ENCODE measurements at places on chromosomes 2 and 18.

DNA sequence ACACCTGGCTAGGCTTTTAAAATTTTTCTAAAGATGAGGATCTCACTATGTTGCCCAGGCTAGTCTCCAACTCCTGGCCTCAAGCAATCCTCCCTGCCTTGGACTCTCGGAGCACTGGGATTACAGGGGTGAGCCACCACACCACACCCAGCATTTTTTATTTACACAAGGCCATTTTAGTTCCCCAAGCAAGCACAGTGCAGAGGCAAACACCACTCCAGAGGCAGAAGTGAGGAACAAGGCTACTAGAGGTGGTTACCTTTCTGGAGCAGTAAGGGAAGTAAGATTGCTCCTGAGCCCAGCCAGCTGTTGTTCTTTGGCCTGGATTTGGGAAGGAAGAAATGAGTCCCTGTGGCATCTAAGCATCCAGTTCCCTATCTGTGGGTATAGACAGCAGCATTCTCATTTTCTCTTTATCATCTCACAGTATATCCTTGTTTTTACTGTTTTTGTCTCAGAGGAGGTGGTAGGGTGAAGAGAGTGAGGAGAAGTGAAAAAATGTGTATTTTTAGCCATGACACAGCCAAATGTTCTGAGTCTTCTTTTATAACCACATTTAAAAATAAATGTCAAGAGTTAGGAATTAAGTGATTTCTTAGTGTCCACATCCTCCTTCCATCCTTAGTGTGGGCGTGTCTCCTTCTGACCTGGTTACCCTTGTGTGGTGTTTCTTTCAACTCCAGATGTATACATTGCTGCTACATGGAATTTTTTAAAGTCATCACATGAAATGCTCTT is 10.5 kb upstream of the TTC39C start:
- DNase-seq = no peak

- no peak for DNase-seq
Observed at GRCh38 chr2:75607400-75607798, 39.2 kb upstream of the MRPL19 start.

- DNase-seq = peak; percentile 19
Observed at GRCh38 chr18:5759194-5759593, 136.1 kb downstream of the TMEM200C start.

GRCh38 chr2:196902828-196903227 is 23.7 kb downstream of the PGAP1 start:
- DNase-seq = no peak

- no peak for DNase-seq
Observed at GRCh38 chr2:88949336-88949735, 257.9 kb downstream of the RPIA start.

DNA sequence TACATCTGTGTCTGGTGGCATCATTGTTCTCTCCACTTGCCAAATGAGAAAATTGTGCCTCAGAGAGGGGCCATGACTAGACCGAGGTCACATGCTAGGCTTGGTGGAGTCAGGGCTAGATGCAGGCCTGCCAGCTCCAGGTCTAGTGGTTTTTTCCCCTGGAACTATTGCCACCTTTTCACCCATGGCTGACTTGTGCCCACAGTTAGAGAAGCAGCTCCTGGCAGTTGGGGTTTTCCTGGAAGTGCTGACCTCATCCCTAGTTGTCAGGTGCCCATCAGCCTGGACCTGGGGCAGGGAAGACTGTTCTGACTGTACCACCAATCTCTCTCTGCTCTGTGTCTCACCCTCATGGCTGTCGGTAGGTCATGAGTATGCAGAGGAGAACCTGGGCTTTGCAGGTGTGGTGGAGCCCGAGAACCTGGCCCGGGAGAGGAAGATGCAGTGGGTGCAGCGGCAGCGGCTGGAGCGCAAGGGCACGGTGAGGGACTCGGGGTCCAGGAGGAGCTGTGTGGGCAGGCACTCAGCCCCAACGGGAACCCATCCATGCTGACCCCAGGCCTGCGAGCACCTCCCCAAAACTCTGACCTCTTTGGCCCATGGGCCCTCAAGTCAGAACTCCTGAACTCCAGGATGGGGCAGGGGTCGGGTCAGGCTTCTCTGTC is 12.4 kb upstream of the CATIP start:
- no peak for DNase-seq

DNA sequence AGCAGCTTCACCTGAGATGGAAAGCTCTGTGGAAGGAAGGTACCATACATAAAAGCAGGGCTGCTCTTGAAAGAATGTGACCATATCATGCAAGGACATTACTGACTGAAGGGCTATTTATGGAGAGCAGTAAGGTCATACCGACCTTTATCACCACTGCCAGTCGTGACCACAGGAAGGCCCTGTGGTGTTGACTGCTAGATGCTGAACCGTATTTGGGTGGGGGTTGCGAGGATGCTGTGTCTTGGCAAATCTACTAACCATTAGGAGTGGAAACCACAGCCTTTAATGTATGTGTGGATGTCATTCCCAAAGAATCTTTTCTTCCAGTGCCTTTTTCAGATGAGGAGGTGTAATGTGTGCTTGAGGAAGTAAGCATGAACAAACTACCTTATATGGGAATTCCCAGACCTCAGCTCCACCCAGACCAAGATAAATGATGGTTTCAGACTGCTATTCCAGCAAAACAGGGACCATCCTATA is 60.8 kb downstream of the LIMS1 start:
- DNase-seq = no peak

DNA sequence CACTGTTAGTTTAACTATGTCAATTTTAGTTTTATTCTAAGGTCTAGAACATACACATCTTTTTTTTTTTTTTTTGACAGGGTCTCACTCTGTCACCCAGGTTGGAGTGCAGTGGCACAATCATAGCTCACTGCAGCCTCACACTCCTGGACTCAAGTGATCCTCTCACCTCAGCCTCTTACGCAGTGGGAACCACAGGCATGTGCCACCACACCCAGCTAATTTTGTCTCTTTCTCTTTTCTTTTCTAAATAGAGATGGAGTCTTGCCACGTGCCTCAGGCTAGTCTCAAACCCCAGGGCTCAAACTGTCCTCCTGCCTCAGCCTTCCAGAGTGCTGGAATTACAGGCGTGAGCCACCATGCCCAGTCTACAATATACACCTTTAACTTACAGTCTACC is 69.5 kb upstream of the CHRNA1 start:
- no peak for DNase-seq

GRCh38 chr2:29495536-29496060 is 380.4 kb downstream of the CLIP4 start:
- DNase-seq = no peak

- no peak for DNase-seq
Observed at GRCh38 chr18:56884511-56884910, 233.4 kb downstream of the WDR7 start.

- DNase-seq = peak; percentile 78
Observed at GRCh38 chr2:178072383-178073301, at the start of gene PDE11A. Gene PDE11A (minus strand): TSS chr2:178072777. CDS start chr2:178072437, 340 bp downstream.

DNA sequence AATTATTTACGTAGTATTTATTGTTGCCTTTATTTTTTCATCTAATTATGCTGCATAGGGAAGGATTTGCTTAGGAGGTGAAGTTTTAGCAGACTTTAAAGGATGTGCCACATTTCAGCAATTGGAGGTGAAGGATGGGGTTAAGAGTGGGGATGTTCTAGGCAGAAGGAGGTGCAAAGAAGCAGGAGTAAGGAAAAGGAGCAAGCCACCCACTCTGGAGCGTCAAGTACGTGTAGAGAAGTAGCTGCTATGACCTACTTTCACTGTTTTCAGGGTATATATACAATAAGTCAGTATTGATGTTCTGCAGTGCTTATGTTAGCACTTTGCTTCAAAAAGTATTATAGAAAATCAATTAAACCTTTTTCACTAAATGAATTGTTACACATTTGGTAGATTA is 34.4 kb downstream of the ITGAV start:
- DNase-seq = no peak
